Thyroid gland (tissue), 4 donors: ENCODE measurements at places on chromosomes 1 and 21.

GRCh38 chr21:26939601-26940111 is 27.2 kb downstream of the ADAMTS5 start:
- peak; percentile 71 for DNase-seq

DNA sequence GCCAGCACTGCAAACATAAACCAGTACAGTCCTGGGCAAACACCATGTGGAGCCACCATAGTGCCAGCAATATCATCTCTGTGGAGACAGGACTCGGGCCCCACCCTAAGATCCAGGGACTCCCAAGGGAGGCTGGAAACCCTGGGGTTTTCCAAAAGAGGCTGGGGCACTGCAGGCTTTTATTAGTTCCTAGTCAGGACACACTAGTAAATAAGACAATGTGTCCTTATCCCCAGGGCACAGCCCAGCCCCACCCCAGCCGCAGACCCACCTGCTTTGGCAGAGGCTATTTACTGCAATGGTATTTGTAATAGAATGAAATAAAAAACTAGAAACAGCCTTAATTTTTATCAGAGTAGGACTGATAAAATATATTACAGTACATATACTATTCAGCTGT is 486 bp upstream of the GJB3 start:
- DNase-seq = no peak

- no peak for DNase-seq
These were observed 58.5 kb downstream of the PSMG1 start for GRCh38 chr21:39124681-39125251.

- DNase-seq = no peak
These were observed 9.9 kb downstream of the CD160 start for GRCh38 chr1:145729196-145729595.

GRCh38 chr1:198948895-198949659 is 310.2 kb downstream of the PTPRC start:
- DNase-seq = no peak

GRCh38 chr1:162319493-162320175 is 57.0 kb downstream of the SPATA46 start:
- DNase-seq = no peak

- peak; percentile 73 for DNase-seq
These were observed 6.7 kb upstream of the WNT2B start for GRCh38 chr1:112501810-112502641.

DNA sequence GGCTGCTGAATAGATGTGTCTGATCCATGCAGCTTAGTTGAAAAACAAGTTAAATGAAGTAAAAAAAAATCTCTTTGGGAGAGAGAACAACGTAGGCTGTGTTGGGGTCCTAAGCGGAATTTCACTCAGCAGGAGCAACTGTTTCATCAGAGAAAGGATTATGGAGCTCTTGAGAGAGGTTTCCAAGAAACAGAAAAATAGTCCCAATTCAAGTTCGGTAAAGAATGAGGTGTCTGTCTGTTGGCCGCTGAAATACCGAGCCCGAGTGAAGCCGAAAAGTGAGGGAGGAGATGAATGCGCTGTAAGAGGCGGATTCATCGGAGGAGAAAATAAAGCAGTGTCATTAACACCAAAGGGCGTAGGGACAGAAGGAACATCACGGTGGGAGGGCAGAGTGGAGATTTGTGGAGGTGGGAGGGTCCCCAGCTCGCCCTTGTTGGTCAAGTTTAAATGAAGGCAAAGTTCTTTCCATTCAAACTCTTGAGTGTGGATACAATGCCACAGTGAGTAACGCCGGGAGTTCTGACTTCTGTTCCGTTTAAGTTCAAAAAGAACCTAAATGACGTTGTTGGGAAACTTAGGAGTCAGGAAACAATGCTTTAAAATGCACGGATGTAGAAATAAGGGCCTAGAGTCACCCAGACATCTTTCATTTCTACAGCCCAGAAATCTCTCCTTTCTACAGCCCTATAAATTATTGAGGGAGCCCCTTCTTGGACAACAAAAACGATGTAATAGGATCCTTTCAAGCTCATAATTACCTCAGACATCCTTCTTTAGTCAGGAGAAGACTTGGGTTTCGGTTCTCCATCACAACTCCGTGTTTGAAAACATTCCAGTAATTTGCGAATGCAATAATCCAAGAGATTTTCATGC is 15.6 kb upstream of the SLC45A1 start:
- DNase-seq = no peak

DNA sequence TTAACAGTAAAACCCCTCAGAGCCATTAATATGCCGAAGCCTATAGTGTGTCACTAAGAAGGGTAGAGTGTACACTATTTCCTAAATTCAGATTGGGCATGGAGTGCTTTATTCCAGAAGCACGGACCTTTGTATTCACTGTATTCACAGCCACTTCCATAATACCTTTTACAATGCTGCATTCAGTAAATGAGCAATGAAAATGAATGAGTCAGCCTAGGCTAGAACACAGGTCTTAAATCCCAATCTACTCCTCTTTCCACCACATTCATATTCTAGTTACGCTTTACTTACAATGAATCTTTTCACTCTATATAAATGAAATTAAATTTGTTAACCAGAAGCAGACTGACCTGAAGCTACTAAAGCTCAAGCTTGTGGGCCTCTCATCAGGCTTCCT is 13.0 kb upstream of the GORAB start:
- DNase-seq = no peak

- peak; percentile 99 for DNase-seq
These were observed 10.7 kb downstream of the EPHA2 start for GRCh38 chr1:16145030-16145661.

DNA sequence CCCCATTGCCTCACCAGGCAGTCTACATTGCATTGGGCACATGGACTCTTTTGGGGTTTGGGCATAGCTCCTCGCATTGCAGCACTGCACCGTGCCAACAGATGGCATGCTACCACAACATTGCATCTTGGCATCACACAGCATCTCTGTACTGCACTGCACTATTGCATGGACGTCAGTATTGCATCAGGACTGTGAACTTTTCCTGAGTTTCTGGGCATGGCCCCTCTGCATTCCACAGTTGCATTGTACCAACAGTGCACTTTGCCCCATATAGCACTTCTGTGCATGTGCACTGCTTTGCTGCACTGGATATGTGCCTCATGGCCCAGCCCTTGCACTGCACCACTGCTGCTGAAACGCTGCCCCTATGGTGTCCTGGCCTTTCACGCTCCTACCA is 9.6 kb downstream of the PTPRU start:
- DNase-seq = peak; percentile 15

GRCh38 chr21:41634211-41634694 is 126.3 kb upstream of the TMPRSS2 start:
- peak; percentile 90 for DNase-seq

GRCh38 chr1:76679534-76680152 is 187.6 kb upstream of the ST6GALNAC5 start:
- DNase-seq = peak; percentile 31

DNA sequence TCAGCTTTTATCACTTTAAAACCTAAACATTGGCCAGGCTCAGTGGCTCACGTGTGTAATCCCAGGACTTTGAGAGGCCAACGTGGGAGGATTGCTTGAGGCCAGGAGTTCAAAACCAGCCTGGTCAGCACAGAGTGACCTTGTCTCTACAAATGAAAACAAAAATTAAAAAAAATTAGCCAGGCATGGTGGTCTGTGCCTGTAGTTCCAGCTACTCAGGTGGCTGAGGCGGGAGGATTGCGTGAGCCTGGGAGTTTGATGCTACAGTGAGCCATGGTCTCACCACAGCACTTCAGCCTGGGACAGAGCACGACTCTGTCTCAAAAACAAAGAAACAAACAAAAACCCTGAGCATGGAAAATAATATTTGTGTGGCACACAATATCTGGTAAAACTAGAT is 143.5 kb upstream of the HNRNPU start:
- peak; percentile 43 for DNase-seq

DNA sequence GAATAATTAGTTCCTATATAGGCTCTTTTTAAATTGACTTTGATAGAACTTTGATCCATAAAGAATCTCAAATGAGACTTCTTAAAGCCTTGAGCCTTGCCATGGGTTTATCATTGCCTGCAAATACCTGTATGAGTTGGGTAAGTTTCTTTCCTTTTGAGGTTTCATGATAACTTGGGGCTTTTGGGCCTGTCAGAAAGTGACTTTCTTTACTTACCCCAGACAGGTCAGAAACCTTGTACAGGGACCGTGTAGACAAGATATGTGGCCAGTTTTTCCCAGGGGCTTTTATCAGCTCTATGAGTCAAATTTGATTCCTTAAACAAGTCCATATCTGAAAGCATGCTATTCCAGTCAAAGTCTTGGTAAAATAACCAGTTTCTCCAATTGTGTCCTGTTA is 17.3 kb downstream of the KCTD3 start:
- DNase-seq = no peak

DNA sequence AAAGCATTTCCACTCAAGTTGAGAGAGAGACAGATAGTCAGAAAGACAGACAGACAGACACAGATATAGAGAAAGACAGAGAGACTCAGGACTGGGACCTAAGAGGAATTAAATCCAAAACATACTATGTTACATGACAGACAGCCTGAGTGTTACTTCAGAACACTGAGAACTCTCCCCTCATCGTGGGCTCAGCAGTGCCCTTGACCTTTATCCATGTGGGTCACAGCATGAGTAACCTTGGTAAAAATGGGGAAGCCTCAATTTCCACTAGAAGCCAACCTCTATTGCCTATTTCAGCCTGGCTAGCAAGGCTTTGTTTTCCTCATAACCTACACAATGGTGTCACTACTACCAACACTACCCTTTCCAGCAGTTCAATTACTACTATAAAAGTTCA is 81.9 kb upstream of the TRABD2B start:
- no peak for DNase-seq

- DNase-seq = no peak
These were observed 155.1 kb downstream of the COP1 start for GRCh38 chr1:176051902-176052518.

- DNase-seq = peak; percentile 17
These were observed 14.6 kb upstream of the RPL5 start for GRCh38 chr1:92817137-92817697.

DNA sequence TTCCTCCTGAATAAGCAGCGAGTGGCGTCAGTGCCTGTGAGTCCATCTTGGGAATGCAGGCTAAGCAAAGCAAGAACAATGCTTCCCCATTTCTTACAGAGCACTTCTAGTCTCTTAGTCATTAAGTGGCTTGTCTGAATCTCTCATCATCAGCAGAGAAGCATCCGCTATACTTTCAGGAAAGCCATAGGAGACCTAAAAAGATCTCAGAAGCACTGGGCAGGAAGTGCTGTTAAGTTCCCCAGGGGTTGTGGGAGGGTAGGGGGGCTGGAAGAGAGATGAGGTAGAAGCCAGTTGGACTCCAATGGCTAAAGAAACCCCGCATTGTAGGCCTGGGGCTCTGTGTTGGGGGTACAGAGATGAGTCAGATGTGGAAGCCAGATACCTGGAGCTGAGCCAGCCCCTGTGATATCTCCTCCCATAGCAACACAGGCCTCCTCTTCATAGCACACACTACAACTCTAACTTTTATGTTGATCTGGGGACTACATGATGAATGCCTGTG is 44.9 kb downstream of the SYT6 start:
- DNase-seq = no peak

- DNase-seq = no peak
These were observed 21.6 kb upstream of the SLAMF6 start for GRCh38 chr1:160544647-160545046.

DNA sequence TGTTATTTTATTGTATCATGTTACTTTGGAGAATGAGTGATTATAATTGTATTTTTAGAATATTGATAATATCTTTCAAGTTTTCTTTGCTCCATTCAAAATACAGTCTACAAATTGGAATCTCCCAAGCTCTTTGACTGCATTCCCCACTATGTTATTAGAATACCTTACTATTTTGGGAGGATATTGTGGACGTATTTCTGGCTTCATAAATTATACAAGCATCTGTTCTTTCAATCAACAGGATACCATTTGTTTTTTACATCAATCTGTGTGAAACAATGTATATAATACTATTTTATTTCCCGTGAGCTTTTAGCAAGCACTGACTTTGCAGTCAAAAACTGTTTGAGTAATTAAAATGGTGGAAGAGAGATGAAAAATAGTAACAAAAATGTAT is 226.5 kb downstream of the PTPRC start:
- DNase-seq = no peak

- no peak for DNase-seq
These were observed 197.4 kb downstream of the FGGY start for GRCh38 chr1:59494145-59494833.

- DNase-seq = no peak
These were observed 841.6 kb upstream of the TMPRSS15 start for GRCh38 chr21:19245188-19245580.

GRCh38 chr1:100348549-100349144 is 3.7 kb upstream of the CDC14A start:
- no peak for DNase-seq

DNA sequence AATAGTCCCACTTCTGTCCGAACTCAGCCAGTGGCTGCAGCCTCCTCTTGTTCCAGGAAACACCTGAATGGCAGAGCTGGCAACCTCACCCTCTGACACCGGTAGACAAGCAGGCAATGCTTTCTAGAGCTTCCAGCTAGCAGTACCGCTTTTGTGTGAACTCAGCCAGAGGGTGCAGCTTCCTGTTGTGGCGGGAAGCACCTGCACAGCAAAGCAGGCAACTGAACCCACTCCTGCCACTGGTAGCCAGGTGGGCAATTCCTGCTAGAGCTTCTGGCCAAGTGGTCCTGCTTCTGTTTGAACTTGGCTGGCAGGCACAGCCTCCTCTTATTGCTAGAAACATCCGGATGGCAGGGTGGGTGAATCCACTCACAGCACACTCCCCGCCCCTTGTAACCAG is 40.1 kb upstream of the TMPRSS15 start:
- DNase-seq = no peak

- DNase-seq = no peak
These were observed 20.2 kb upstream of the RGS1 start for GRCh38 chr1:192555399-192555798.

- DNase-seq = peak; percentile 71
These were observed 35.4 kb downstream of the PTPRU start for GRCh38 chr1:29271724-29272123.

GRCh38 chr1:87121711-87122163 is 206.9 kb upstream of the LMO4 start:
- DNase-seq = no peak

DNA sequence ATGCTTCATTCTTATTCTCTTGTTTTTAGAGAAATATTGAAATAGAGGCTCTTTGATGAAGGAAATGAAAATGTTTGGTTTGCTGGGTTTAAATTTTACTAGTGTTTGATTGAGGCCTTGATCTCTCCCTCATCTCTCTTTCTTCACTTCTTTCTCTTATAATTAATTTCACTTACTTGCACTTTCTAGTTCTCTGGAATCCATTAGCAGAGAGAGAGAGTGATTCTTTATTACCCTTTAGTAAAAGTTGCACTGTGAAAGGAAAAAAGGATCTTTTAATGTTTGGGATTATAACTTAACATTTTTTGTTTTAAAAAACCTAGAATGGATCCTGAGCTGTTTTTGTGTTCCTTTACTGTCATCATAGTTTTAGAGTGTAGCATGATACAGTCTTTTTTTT is 12.2 kb downstream of the RPRD2 start:
- DNase-seq = no peak

DNA sequence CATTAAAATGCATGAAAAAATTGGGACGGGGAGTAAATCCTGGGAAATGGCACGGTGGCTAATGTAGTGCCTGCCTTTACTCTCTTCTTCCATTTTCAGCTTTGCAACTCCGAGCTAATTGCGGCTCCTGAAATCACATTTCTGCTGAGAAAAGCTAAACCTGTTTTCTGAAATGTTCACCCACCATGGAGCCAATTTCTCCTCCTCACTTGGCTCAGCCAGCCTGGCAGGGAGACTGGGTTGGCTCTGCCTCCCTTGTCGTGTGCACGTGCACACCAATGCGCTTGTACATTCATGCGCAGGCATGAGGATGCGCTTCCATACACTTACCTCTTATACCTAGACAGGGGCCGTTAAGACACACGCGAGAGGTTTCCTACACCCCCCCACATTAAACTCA is 165.4 kb downstream of the PLXNA2 start:
- no peak for DNase-seq

GRCh38 chr1:54390655-54391054 is 15.5 kb downstream of the SSBP3 start:
- no peak for DNase-seq
